ENCODE measurements at places on chromosomes 3 and 15. TPM values are rescaled to one million over a fixed set of nuclear protein-coding genes. Genes with fewer than 3 reads are reported as not detected.

Gene A4GNT
- not detected for total RNA-seq

Gene WDR49
- total RNA-seq = 34.6 TPM

Gene WDR93
- total RNA-seq = 2.1 TPM

Gene ALDH1A2
- total RNA-seq = 7.4 TPM

Gene LRRC57
- total RNA-seq = 17.1 TPM

Gene ATP13A5
- 0.92 TPM for total RNA-seq

Gene TMEM40
- not detected for total RNA-seq

Gene WDR72
- total RNA-seq = 0.46 TPM

Gene ALDH1L1
- 8.5 TPM for total RNA-seq
